ENCODE measurements at places on chromosomes 12 and 14. TPM values are rescaled to one million over a fixed set of nuclear protein-coding genes. Genes with fewer than 3 reads are reported as not detected.

KCNC2 gene
- total RNA-seq = not detected

NGB gene
- not detected for total RNA-seq

GLT8D2 gene
- total RNA-seq = not detected

C12orf50 gene
- total RNA-seq = not detected

Data from HepG2 (cell line).